Stimulated activated CD8-positive, alpha-beta memory T cell treated with anti-CD3 and anti-CD28 coated beads, Interleukin-7, amount 100 ng/mL, for 24 hours (primary cell): ENCODE measurements at places on chromosomes 7 and 10.

DNA sequence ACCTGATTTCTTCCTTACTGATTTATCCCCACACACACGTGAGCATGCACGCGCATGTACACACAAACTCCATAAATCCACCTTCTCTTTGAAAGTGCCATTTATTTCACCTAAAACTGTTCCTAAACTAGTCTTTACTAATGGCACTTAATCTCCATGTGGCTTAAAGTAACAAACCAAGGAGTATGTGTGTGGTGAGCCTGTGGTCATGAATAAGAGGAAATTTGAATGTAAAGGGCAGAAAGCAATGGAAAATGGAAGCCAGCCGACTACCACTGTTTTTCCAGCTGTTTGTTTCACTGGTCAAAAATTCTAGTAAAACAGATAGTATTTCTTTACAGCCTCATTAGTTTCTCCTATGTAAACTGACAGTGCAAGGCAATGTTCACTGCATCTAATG lies 23.8 kb downstream of the SEMA3C start:
- no peak for DNase-seq

GRCh38 chr7:147279964-147280374 lies 1163.4 kb downstream of the CNTNAP2 start:
- no peak for DNase-seq

- no peak for DNase-seq
These were observed 77.9 kb downstream of the INSIG1 start for GRCh38 chr7:155375337-155376277.

- DNase-seq: no peak
These were observed 491.0 kb downstream of the XPNPEP1 start for GRCh38 chr10:109432281-109432680.

DNA sequence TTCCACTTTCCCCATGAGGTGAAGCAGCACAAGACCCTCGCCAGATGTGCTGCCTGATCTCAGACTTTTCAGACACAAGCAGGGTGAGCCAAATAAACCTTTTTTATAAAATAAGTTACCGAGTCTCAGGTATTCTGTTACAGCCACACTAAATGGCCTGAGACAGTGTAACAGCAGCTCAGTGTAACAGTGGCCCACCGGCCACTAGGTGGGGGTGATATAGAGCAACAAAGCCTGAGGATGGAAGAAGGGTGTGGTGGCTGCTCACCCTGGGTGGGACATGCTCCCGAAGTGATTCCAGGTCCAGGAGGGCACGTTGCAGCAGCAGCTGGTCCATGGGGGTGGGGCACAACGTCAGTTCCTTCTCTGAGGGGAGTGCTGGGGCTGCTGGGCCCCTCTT lies 44.6 kb downstream of the BMS1 start:
- DNase-seq: no peak

- DNase-seq: no peak
These were observed 108.7 kb downstream of the MKLN1 start for GRCh38 chr7:131436384-131436783.

GRCh38 chr10:99775850-99776249 lies 6.6 kb upstream of the ABCC2 start:
- DNase-seq: no peak

- DNase-seq: no peak
These were observed 453.8 kb upstream of the ANKRD30A start for GRCh38 chr10:36671607-36672006.

DNA sequence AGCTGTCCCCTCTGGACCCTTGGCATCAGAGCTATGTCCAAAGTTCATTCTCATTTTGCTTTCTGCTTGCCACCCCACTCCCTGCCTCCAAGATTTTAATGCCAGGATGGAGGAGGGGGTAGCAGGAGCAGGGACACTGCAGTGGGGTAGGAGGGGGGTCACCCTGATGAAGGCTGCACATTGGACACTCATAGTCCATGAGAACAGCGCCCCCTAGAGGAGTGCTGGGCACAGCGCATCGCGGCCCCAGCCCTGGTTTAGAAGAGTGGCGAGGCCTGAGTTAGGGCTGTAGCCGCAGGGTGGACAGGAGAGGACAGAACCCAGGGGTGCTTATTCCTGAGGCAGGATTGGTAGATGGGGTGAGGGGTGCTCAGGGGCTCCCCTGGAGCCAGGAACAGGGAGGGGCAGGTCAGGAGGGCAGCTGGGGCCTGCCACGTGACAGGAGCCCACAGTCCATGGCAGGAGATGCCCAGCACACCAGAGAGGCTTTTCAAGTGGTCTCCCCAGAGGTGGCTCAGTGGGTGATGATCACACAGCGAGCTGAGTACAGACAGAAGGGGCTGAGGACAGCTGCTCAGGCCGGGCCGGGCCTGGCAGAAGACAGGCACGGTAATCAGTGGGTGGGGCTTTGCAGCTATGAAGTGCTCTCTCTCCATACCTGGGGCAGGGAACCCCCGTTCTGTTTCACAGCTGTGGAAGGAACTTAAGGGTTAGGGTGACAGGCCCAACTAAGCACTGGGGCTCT lies 71.4 kb downstream of the NEURL1 start:
- no peak for DNase-seq

DNA sequence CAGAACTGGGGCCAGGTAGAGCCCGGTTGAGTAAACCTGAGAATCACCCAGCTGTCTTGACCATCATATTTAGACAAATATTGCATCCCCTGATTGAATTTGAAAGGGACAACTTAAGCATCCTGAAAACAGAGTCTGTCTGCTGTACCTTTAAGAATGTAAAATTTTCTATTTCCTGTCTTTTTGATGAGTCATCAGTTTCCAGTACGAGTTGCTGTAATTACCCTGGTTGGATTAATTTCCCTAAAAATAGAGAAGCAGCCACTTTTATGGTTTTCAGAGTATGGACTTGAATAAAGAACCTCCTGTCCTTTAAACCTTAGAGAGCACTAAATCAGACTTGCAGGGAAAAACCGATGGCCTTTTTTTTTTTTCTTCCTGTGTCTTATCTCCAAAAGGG lies 164.6 kb upstream of the SH2B2 start:
- DNase-seq: no peak

DNA sequence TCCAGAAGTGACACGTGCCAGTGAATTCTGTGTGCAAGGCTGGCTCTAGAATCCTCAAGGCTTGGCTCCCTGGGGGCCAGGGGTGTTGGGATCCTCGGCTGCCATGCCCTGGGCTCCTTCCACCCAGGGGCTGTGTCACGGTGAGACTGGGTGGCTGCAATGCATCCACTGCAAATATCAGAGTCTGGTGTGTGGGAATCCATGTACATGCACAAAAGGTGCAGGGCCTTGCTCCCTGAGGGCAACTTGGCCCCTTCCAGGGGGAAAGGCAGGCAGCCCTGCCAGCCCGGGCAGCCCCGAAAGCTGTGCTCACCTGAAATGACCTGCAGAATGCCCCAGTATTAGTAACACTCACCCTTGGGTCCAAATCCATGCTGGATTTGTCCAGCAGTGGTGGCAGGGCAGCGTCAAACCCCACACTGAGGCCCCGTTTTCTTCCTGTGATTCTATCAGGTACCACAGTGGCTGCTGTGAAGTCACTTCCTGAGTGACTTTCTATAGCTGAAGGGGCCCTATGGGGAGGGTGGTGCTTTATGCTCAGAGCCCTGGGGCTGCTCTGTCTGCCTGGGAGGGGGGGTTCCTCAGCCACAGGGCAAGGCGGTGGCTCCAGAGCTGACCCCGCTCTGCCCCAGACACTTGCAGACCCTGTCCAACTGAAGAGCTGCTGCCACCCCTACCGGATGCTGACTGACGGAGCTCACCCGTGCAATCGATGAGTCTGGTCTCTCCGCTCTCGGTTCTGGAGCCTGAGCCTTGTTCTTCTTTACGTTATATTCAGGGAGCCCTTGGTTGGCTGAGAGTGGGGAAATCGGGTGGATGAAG lies 317.7 kb downstream of the GLRX3 start:
- no peak for DNase-seq

DNA sequence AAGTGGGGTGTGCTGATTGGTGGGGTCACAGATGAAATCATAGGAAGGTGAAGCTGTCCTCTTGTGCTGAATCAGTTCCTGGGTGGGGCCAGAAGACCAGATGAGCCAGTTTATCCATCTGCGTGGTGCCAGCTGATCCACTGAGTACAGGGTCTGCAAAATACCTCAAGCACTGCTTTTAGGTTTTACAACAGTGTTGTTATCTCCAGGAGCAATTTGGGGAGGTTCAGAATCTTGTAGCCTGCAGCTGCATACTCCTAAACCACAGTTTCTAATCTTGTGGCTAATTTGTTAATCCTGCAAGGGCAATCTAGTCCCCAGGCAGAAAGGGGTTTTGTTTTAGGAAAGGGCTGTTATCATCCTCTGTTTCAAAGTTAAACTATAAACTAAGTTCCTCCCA lies 17.0 kb upstream of the IFRD1 start:
- no peak for DNase-seq

DNA sequence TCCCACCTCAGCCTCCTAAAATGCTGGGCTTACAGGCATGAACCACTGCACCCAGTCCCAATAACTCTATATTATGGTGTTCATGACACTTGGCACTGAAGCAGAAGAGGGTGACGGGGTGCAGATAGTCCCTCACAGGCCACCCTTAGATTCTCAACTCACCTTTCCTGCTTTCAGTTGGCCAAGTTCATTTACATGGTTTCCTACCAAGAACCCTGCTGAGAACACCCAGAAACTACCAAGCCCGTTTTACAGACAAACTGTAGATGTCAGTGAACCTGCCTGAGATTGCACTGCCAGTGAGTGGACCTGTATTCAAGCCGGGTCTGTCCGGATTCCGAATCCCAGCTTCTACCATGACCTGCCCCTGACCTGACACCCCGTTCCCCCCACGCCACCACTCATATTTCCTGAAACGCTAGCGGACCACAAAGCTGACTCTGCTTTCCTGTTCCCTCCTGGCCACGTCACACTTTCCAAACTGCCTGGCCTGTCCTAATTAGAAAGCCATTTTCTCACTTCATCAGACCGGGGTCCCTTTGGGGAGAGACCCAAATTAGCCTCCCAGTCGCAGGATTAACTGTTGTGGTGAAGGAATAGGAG lies 17.3 kb downstream of the GRID2IP start:
- DNase-seq: peak; percentile 11

DNA sequence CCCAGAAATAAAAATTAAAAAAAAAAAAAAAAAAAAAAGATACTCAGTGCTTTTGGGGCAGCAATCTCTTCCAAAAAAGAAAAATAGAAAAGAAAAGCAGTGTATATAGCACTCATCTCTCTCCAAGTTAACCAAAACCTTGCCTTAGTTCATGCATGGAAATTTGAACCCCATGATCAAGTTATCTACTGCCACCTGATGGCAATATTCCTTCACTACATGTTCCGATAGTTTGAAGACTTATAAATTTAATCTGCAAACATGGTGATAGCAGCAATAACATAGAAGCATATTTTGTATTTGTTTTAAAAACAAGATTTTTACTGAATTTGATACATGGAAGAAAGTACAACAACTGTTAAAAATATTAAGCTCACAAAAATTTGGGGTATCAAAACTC lies 48.6 kb upstream of the SLIT1 start:
- no peak for DNase-seq

DNA sequence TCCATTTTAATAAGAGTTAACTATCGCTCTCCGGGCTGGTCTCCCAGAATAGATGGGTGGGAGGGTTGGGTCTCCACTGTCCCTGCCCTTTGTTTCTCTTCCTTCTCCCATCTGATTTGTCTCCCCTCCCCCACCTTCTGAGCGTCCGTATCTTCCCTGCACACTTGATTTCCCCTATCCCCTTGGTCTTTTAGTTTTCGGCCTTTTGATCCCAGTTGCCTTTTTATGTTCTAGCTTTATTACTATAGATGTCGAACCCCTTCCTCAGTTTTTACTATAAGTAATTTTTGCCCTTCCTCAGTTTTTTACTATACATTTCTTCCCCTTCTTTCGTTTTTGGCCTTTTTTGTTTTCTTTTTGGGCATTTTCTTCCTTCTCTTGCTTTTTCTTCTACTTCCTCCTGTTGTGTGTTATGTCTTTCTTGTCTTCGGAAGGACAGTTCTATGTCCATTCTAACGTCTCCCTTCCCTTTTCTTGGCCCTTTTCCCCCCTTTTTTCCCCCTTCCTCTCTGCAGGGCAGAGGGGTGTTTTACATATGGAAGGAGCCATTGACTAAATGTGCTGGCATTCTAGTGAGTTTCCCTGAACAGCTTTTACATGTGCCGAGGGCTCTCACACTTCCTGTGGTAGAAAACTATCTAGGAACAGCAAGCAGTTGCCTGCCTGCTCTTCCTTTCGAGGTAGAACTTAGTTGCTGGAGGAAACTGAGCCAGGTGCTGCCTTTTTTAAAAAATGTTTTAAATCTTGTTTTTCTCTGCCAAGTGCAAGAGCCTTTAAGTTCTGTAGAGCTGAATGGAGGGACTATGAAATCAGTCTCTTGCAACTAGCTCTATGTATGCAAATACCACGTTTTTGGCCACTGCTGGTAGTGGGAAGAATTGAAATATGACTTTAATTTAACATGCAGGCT lies 2.8 kb downstream of the TET1 start:
- no peak for DNase-seq

- DNase-seq: no peak
These were observed 19.4 kb upstream of the FRAT2 start for GRCh38 chr10:97353945-97354344.

DNA sequence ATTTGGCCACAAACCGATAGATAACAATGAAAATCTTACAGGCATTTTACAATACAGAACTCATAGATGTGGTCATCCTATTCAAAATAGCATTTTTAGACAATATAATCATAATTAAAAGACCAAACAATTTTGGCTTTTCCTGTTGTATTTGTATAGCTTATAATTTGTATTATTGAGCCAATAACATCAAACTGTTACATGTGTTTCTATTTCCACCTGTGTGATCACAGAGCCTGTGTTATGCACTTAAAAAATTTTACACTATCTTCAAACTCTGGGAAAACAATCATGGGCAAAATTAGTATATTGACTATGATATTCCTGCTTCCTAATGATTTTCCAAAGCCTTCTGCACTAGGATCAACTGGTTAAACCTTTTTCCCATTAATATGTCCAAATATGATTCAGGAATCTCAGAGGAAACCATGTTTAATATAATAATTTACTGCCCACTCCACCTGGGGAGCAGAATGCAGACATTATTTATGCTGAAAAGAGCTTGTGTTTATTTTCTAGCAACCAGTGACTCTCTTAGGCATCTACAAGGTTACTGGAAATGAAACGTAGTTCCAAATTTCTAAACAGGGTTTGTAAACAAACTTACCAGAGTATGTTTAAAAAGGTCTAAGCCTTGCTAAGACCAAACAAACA lies 1.7 kb downstream of the RHOBTB1 start:
- DNase-seq: no peak

DNA sequence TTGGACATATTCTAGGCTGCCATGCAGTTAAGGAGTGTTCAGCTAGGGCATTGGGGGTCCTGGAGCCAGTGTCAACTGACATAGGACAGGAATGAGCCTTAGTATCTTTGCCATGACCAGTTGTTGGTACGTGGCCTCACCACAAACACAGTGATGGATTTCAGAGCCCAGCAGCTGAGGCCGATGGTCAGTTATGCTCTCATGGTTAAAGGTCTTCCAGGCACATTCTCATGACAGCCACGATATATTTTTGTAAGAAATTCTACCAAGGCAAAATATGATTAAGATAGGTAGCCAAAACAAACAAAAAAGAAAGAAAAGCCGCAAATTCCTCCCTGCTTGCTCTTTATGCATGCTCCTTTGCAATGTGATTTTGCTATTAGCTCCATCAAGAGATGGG lies 47.8 kb downstream of the CDHR3 start:
- DNase-seq: no peak
